GF-D8 (cell line): ENCODE measurements at places on chromosomes 3 and 15.

- no peak for DNase-seq
These were observed 177.8 kb downstream of the KLF13 start for GRCh38 chr15:31504462-31504839.

GRCh38 chr3:25781145-25781757 is 2.0 kb downstream of the NGLY1 start:
- no peak for DNase-seq

DNA sequence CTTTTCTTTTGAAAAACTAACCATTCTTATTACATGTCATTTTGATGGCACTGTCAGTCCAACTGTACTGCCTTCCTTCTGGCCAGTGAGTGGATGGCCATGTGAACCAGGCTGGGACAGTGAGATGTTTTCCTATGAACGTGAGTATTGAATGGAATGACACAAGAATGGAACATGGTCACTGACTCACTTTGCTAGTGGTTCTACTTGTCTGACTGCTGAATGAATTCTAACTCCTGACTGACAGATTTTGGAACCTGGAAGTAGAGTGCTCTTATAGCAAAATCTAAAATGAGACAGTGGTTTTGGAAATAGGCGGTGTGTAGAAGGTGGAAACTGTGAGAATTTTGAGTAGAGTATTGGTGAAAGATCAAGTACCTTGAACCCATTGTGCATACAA is 606.9 kb upstream of the KCNMB2 start:
- no peak for DNase-seq

DNA sequence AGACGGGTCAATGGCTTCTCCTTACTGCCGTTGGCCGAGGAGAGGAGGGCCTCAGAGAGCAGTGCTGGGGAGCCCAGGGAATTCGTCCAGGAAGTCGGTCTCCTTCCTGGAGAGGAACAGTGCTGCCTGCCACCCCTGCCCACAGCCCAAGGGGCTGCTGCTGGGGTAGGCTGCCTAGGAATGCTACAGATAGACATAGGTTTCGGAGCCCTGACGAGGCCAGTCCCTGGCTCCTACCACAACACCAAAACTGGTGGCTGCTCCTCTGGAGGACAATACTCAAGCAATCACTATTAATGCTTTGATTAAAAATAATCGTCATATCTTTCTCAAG is 30.5 kb downstream of the ANP32A start:
- no peak for DNase-seq

DNA sequence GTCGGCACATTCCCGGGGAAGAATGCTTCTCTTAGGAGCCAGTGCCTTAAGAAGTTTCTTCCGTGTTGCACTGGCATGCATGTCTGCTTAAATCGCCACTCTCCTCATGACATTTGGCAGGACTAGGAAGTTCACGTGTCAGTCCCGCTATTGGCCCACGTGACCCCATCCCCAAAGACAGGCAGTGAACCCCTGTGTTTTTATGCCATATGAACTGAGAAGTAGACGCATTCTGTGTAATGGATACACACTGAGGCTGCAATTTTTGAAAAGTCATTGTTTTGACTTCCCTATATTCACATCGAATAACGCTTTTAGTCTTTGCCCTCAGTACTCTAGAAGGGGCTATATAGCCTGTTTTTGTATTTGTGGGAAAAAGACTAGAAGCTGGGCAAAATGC is 125.6 kb upstream of the TBL1XR1 start:
- DNase-seq = no peak
